ENCODE measurements at places on chromosomes 1 and 21. TPM values are rescaled to one million over a fixed set of nuclear protein-coding genes. Genes with fewer than 3 reads are reported as not detected.

SPRR3 gene
- total RNA-seq = not detected

TIE1 gene
- 4.6 TPM for total RNA-seq

NPL gene
- 1.4 TPM for total RNA-seq

CDCA8 gene
- total RNA-seq = 23.4 TPM

WNT3A gene
- total RNA-seq = not detected

AMY1C gene
- total RNA-seq = not detected
